ENCODE measurements at places on chromosomes 7 and 10. TPM values are rescaled to one million over a fixed set of nuclear protein-coding genes. Genes with fewer than 3 reads are reported as not detected.

Gene UNCX
- total RNA-seq: not detected

Gene CALCR
- 5.4 TPM for total RNA-seq

Gene KLF14
- total RNA-seq: not detected

Gene NUTM2E
- 0.50 TPM for total RNA-seq

Gene GPR141
- not detected for total RNA-seq

Gene MYL10
- 0.73 TPM for total RNA-seq

DNA sequence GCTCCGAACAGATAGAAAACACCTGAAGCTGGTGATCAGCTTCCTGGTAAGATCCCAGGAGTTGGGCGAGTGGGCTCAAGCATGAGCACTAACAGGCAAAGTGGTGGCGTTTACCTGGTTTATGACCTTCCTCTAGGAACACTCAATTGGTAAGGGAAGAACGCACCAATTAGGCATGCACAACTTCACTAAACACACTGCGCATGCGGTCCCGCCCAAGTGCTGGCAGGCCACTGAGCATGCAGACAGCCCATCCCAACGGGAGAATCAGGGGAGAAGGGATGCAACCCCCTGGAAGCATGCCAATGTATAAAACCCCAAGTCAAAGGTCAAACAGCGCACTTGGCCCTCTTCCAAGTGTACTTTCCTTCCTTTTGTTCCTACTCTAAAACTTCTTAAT is 70.4 kb downstream of the LYZL2 start:
- H3K36me3 ChIP-seq: no peaks in the 10 kb centered on the region
- DNase-seq: no peak
- no peak overlapping the region for H3K27ac ChIP-seq
- peaks cover 4% of the 10 kb centered on the region for H3K4me1 ChIP-seq
- H3K4me3 ChIP-seq: no peak overlapping the region
- no peaks in the 10 kb centered on the region for H3K27me3 ChIP-seq

DNA sequence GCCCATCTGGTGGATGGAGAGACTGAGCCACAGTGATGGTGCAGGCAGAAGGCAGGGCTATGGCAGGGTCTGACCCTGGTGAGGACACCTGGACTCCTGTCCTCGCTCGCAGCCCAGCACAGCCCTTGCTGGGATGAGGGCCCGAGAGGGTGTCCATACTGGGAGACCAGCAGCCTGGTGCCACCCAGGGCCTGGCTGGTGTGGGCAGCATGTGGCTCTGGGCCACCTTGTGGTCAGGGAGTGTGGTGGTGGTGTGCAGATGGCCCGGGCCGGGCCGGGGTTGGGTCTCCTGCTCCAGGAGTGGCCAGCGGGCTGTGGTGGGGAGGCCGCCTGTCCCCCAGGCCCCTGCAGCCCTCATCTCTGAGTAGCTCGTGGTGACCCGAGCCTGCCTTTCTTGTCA is 14.9 kb downstream of the ADCY1 start:
- no peak overlapping the region for H3K27ac ChIP-seq
- no peaks in the 10 kb centered on the region for H3K27me3 ChIP-seq
- H3K4me1 ChIP-seq: no peaks in the 10 kb centered on the region
- H3K4me3 ChIP-seq: no peak overlapping the region
- DNase-seq: no peak
- no peaks in the 10 kb centered on the region for H3K36me3 ChIP-seq

DNA sequence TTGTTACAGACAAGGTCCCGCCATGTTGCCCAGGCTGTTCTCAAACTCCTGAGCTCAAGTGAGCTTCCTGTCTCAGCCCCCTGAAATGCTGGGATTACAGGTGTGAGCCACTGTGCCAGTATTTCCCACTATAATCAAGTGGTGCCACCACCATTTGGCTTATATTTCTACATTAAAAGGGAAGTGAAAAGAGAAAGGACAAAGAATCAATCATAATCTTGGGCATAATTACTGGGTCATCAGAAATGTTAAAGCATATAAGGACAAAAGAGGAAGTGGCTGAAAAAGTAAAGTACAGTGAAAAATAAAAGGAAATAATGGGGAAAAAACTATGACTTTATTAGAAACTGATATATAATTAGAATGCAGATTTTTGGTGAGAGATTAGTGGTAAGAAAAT is 25.7 kb upstream of the ENTPD1 start:
- H3K4me3 ChIP-seq: no peak overlapping the region
- no peaks in the 10 kb centered on the region for H3K36me3 ChIP-seq
- H3K27me3 ChIP-seq: no peaks in the 10 kb centered on the region
- H3K4me1 ChIP-seq: no peaks in the 10 kb centered on the region
- no peak for DNase-seq

- H3K4me3 ChIP-seq: no peak overlapping the region
- H3K36me3 ChIP-seq: no peaks in the 10 kb centered on the region
- DNase-seq: no peak
- no peaks in the 10 kb centered on the region for H3K27me3 ChIP-seq
- H3K27ac ChIP-seq: no peak overlapping the region
These were observed 332.7 kb upstream of the MAGI2 start for GRCh38 chr7:79786187-79786586.

DNA sequence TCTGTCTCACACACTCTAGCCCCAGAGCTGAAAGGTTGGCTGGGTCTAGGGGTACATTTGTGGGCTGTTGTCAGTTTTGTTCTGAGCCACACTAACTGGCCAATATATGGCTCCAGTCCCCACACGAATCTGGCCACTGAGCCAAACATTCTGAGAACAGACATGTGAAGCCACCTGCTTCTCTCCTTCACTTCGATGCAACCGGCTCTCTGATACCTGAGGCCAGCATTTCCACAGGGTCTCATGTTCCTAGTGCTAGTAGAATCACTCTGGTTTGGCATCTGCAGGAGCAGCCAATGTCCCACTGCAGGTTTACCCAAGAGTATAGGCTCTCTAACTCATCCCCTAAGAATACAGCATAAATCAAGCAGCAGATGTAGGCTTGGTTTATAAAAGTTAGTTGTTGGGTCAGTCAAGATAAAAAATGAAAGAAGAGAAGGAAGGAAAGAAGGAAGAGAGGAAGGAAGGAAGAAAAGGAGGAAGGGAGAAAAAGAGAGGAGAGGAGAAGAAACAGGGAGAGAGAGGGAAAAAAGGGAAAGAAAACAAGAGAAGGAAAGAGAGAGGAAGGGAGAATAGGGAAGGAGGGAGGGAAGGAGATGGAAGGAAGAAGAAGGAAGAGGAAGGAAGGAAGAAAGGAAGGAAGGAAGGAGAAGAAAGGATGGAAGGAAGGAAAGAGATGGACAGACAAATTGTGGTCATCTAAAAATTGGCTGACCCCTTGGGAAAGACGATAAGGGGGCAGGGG is 75.1 kb downstream of the STRA8 start:
- H3K4me1 ChIP-seq: no peaks in the 10 kb centered on the region
- no peaks in the 10 kb centered on the region for H3K36me3 ChIP-seq
- no peak overlapping the region for H3K4me3 ChIP-seq

- H3K4me1 ChIP-seq: no peaks in the 10 kb centered on the region
- H3K36me3 ChIP-seq: no peaks in the 10 kb centered on the region
- H3K4me3 ChIP-seq: no peak overlapping the region
- H3K27me3 ChIP-seq: no peaks in the 10 kb centered on the region
These were observed 964.0 kb downstream of the GATA3 start for GRCh38 chr10:9018195-9019173.

DNA sequence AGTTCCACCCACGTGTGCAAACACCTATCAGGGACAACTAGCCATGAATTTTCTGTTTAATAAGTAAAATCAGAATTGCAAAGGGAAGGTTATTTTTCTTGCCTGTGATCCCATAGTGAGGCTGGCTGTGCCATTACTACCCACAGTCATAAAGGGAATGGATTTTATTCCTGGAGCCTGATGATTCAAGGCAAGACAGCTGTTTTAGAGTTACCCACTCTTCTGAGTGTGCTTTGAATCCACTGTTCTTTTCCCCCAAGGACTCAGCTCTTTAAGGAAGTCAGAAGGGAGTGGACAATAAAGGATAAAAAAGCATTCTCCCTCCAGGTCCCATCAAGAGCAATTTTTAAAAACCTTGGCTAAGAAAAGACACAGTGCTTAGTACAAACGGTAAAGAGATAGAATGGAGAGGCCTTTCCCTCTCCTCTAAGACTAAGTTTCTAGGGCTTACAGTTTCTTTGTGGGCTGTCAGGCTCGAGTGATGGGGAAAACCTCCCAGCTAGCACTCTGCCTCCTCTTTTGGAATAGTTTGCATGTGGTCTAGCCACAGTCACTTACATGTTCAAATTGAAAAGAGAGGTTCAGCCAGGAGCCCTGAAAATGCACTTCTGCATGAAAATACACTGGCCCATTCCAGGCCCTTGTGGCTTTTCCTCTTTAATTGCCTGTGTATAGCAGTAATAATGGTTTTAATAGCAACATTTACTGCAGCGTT is 5.1 kb upstream of the LRRC4 start:
- H3K27me3 ChIP-seq: no peaks in the 10 kb centered on the region
- no peaks in the 10 kb centered on the region for H3K36me3 ChIP-seq
- DNase-seq: no peak
- H3K4me1 ChIP-seq: peaks cover 20% of the 10 kb centered on the region

- DNase-seq: no peak
- peak within 1 kb of the TSS; percentile 60 for H3K4me3 ChIP-seq
- no peaks in the 10 kb centered on the region for H3K27me3 ChIP-seq
- H3K4me1 ChIP-seq: peaks cover 12% of the 10 kb centered on the region
- H3K36me3 ChIP-seq: no peaks in the 10 kb centered on the region
These were observed at the start of gene JAZF1 for GRCh38 chr7:28180364-28181147. TSS of gene JAZF1 (minus strand) at chr7:28180795.

- peaks cover 5% of the 10 kb centered on the region for H3K36me3 ChIP-seq
- no peaks in the 10 kb centered on the region for H3K27me3 ChIP-seq
- peaks cover 14% of the 10 kb centered on the region for H3K4me1 ChIP-seq
- no peak overlapping the region for H3K27ac ChIP-seq
These were observed 107.8 kb downstream of the ARHGAP12 start for GRCh38 chr10:31820778-31821369.

DNA sequence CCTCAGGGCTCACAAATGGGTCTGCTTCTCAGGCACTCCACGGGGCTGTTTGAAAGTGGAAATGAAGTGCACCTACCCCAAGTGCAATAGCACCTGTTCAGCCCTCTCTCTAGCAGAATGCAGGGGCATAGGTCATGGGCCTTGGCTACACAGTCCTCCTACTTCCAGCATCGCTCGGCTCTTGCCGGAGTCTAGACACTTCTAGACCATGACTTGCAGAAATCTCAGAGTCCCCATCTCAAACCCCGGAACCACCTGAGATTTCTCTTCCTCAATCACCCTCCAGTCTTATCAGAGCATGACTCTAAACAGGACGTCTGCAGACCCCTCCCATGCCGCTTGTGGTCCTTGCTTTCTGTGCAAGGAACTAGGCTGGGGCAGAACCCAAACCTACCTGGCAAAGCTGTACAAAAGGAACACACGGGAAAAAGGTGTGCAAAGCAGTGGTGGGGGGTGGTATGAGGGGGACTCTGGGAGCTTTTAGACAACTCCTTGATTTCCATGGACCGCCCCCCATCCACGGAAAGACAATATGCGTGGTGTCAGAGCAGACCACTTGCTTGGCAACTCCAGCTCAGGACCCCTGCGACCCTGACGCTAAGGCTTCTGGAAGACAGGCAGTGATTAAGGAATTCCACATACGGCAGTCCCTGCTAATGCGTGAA is 13.8 kb downstream of the TMEM273 start:
- H3K27me3 ChIP-seq: no peaks in the 10 kb centered on the region
- H3K27ac ChIP-seq: no peak overlapping the region
- peaks cover 15% of the 10 kb centered on the region for H3K4me1 ChIP-seq
- H3K36me3 ChIP-seq: no peaks in the 10 kb centered on the region
- H3K4me3 ChIP-seq: no peak overlapping the region

- H3K36me3 ChIP-seq: no peaks in the 10 kb centered on the region
- no peak overlapping the region for H3K4me3 ChIP-seq
- H3K27me3 ChIP-seq: no peaks in the 10 kb centered on the region
- no peaks in the 10 kb centered on the region for H3K4me1 ChIP-seq
- no peak overlapping the region for H3K27ac ChIP-seq
These were observed 40.4 kb upstream of the AGMO start for GRCh38 chr7:15602236-15602635.

- H3K4me1 ChIP-seq: no peaks in the 10 kb centered on the region
- no peak overlapping the region for H3K4me3 ChIP-seq
- H3K36me3 ChIP-seq: no peaks in the 10 kb centered on the region
- peaks cover 23% of the 10 kb centered on the region for H3K27me3 ChIP-seq
These were observed 1.2 kb downstream of the CFTR start for GRCh38 chr7:117480978-117481377.

DNA sequence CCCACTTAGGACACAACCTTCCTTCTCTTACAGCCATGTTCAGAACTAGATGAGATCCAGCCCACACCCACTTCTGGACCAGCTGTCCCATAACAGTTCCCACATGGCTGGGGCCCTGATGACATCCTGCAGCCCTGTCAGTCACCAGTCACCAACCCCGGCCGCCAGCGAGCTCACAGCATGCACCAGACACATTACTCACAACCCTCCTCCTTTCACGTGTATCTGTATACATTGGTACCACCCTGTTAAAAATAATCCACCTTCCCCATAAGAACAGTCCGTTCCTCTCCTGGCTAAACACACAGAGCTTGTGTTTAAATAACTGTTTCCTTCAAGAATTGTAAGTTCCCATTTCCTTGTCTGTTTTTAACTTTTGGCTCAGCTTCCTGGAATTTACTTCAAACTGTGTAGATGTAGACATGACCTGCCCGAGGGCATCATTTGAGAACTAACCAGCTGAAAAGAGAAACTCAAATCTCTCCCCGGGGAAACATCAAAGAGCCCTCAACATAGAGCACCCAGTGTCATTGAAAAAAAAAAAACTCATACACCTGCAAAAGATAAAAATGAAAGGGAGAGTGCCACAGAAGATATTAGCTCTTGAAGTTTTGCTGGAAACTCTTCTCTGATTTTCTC is 26.0 kb upstream of the PRLHR start:
- H3K36me3 ChIP-seq: no peaks in the 10 kb centered on the region
- no peak overlapping the region for H3K4me3 ChIP-seq
- H3K27me3 ChIP-seq: peaks cover 7% of the 10 kb centered on the region
- no peaks in the 10 kb centered on the region for H3K4me1 ChIP-seq
- DNase-seq: no peak

DNA sequence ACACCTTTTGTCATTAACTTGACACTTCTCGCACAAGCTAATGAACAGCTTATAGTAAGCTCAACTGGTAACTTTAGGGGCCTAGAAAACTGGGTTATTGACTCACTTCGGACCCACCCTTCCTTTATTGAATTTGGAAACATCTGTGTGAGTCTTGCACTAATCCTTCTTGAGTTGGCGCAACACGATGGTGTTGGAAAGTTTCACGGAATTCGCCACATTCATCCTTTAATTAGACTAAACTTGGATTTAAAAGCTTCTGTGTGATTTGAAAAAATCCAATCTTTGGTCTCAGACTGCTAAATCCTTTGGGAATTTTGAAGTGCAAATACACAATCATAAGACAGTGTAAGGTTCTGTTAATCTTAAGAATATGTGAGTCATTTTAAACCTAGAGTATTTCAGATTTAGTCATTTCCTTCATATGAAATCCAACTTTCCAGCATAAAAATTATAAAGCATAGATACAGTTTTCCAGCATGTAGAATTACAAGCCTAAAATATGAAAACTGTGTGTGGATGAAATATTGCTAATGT is 15.1 kb downstream of the FZD8 start:
- H3K4me3 ChIP-seq: no peak overlapping the region
- peak overlapping the region; percentile 49 for H3K27ac ChIP-seq

Measured in astrocyte (in vitro differentiated cells and primary cell).